ENCODE measurements at places on chromosomes 7 and 10.

DNA sequence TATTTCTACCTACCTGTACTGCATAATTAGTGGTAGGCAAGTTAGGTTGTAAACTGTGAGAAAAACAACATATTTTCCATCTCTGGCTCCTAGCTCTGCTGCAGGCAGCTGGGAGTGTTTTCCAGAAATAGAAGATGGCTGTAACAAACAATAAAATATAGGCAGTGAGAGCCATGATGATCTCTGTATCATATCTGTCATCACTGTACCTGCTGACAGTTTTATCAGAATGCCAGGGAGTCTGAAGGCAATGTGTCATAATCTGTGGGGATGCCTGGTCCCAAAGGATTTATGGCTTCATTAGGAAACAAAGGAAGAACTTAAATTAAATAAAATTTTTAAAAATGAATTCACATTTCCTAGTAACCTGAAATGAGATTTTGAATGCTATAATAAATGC lies 160.9 kb upstream of the SMIM30 start:
- DNase-seq, result no peak

GRCh38 chr10:16449454-16449853 lies 12.6 kb downstream of the PTER start:
- DNase-seq, result no peak

GRCh38 chr7:87518735-87519134 lies 43.3 kb upstream of the ABCB4 start:
- DNase-seq, result no peak

- DNase-seq, result no peak
These were observed 31.9 kb downstream of the SLC26A4 start for GRCh38 chr7:107692501-107692900.

DNA sequence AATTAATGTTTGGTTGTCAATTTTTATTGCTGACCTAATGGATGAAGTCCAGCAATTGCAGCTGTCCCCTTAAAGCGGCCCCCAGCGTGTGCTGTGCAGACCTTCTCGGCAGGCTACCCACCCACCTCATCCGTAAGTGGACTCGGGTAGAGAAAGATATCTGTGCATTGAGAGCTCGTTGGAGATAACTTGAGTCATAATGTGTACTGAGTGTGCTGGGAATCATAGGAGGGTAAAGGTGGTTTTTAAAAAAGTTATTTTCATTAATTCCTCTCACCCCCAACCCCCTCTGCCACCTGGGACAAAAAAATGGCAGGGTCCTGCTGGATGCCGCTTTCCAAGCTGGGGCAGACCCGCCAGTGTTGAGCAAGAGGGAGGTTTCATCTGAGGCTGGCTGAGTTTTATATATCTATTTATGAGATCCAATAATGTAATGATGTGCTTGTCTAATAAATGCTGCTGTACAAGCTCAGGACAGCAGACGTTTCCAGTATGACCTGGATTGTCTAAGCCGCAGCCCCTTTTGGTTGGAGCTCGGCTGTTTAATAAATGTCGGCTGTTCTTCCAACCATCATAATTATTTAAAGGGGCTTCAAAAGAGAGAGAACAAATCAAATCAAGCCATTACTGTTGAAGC lies 119.1 kb downstream of the NKX6-2 start:
- no peak for DNase-seq

DNA sequence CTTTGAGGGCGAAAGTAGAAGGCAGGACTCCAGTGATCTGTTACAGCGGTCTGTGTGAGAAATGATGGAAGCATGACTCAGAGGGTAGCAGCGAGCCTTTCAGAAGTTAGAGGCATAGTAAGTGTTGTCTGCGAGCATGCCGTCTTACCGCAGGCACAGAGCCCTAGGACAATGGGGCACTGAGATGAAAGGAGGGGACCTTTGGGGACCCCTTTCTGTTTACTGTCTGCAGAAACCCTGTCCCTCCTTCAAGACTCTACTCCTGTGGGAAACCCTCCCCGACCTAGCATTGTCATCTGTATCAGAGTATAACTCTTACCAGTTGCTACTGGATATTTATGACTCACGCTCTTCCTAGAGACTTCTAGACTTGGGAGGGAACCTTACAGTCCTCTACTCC lies 87.2 kb upstream of the AGK start:
- DNase-seq, result no peak

DNA sequence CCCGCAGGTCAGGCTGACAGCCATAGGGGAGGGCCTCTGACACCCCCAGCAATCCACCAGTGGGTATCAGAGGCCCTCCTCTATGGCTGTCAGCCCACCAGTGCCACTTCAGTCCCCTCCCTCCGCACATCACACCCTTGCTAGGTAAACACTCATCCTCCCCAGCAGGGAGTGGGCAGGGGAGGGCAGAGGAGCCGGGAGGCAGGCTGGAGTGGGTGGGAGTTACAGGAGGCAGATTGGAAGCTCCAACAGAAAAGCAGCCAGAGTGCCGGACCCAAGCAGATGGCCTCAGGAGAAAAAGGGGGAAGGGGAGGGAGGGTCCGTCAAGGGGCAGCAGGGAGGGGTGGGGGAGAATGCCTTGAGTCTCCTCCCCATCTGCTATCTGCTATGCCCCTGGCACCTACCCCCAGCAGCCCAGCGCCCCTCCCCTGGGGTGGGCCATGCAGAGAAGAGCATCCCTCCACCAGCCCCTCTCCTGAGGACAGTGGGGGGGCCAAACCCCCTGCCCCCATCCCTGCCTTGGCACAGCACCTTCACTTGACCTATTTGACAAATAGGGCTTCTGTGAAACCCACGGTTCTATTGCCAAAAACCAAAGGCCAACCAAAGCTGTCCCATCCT lies 2.4 kb downstream of the RASGEF1A start:
- DNase-seq, result no peak

DNA sequence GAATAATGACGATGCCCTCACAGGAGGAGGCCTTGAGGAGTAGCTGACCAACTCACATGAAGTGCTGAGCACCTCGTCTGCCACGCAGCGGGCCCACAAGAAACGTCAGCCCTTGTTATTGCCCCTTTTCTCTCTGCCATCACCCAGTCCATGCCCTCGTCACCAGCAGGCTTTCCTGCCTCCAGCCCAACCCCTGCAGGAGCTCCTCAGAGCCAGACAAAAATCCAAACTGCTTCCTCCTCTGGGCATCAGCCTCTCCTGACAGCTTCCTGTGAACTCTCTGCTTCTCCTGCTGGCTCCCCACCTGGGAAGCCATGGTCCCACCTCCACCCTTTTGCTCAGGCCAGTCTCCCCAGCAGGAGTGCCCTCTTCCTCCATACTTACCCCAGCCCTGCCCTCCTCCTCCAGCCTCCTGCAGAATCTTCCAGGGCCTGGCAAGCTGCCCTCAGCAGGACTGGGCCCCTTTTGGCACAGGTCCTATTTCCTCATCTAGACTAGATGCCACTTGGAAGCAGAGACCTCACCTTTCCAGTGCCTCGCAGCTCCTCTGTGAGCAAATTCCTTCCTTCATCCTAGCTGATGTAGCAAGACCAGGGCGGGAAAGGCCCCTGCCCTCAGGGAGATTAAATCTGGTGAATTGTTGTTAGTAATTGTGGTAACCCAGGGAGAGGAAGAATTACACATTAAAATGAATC lies 115.1 kb downstream of the C10orf105 start:
- no peak for DNase-seq

GRCh38 chr7:92832534-92833023 lies 3.8 kb downstream of the CDK6 start:
- DNase-seq, result no peak

GRCh38 chr7:149454006-149454405 lies 6.9 kb downstream of the ZNF777 start:
- no peak for DNase-seq

DNA sequence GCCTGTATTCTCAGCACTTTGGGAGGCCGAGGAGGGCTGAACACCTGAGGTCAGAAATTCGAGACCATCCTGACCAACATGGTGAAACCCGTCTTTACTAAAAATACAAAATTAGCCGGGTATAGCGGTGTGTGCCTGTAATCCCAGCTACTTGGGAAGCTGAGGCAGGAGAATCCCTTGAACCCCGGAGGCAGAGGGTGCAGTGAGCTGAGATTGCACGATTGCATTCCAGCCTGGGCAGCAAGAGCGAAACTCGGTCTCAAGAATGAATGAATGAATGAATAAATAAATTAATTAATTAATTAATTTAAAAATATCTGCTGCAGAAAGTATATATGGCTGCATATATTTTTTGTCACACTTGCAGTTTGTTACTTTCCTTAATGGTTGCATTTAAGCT lies 781.8 kb downstream of the DNAJB9 start:
- no peak for DNase-seq

- DNase-seq, result no peak
These were observed 21.9 kb downstream of the NAPEPLD start for GRCh38 chr7:103127006-103127405.

- no peak for DNase-seq
These were observed 7.8 kb downstream of the BAMBI start for GRCh38 chr10:28684986-28685580.

- DNase-seq, result no peak
These were observed 30.0 kb downstream of the DGKI start for GRCh38 chr7:137816696-137817320.

DNA sequence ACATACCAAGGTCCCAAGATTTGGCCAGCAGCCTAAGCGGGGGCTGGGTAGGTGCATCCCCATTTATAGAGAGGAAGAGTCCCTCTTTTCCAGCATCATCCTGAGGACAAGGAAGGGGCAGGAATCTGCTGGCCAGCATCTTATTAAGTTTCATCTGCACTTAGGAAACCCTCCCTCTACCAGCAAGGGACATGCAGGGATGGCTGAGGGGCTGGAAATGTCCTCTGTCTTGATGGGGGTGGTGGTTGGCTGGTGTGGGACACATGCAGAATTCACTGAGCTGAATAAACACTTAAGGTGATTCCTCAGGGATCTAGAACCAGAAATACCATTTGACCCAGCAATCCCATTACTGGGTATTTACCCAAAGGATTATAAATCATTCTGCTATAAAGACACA lies 42.1 kb downstream of the NOD1 start:
- no peak for DNase-seq

DNA sequence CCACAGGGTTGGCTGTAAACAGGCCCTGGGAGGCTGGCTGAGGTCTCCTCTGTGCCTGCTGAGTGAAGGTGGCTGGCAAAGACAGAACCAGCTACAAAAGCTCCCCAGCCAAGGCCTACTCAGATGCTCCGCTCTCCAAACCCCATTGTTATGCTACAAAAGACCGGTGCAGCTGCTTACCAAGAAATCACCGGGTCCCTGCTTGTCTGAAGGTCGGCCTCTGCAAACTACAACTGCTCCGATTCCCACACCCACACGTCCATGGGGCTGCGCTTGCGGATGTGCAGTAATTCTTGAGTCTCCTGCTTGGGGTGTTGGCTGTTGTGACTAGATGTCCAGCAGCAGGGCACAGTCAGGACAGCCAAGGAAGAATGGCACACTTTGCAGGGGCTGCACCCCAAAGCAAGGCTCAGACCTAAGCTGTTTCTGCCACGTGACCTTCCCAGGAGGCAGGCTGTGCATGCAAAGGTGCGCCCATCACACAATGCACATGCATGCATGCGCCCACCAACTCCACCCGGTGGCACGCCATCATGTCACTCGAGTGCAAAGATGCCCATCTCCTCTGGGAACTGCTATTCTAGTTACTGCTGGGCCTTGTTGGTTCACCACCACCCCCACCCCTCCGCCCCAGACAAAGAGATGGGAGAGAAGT lies 97.8 kb downstream of the OAT start:
- DNase-seq, result no peak

DNA sequence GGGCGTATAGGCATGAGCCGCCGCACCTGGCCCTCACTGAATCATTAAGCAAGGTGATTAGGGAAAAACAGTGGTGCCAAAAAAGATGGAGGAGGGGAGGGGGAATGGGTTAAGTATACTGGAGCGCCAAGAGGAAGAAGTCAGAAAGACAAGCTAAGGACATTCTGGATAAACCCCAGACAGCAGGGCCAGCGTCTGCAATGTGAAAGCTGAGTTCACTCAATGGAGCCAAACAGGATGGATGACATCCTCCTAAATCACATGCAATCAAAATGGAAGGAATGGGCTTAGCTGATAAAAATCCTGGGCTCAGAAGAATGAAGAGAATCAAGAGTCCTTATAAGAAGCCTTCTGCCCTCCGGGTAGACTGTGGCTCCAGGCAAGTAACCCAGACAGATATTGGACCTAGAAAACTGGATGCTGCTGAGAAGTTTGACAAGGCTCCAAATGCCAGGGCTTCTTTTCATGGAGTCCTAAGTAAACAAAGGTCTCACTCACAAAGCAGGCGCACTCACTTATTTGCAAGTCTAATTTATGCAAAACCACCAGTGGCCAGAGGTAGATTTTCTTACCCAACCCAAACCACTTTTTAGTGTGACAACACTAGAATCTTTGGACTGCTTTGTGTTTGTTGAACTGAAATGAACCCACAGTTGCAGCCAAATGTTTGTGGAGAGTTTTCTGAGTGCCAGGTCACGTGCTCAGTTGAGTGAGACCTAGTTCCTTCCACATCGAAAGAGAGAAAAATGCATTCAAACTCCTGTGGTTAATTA lies 519.1 kb upstream of the AUTS2 start:
- DNase-seq, result no peak

- DNase-seq, result no peak
These were observed 84.5 kb downstream of the PIP4K2A start for GRCh38 chr10:22629852-22630233.

DNA sequence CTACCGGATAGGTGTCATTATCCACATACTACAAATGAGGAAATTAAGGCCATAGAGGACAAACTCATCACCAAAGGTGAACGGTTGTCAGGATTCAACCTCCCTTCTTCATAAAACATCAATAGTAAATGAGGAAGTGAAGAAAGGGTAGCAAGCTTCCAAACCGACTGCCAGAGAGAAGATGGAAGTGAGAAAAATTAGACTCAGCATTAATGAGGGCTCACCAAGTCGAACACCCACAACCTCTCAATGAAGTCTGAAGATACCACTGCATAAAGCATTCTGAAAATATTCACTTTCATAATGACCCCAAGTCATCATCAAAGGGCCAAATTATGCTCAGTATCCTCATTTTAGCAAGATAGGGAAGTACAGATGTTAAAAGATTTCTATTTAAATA lies 29.6 kb downstream of the ABCB4 start:
- no peak for DNase-seq

GRCh38 chr10:77756319-77757232 lies 119.0 kb upstream of the KCNMA1 start:
- peak; percentile 66 for DNase-seq

All from NCI-H1436 (cell line).